ENCODE measurements at places on chromosomes 7 and 10.

DNA sequence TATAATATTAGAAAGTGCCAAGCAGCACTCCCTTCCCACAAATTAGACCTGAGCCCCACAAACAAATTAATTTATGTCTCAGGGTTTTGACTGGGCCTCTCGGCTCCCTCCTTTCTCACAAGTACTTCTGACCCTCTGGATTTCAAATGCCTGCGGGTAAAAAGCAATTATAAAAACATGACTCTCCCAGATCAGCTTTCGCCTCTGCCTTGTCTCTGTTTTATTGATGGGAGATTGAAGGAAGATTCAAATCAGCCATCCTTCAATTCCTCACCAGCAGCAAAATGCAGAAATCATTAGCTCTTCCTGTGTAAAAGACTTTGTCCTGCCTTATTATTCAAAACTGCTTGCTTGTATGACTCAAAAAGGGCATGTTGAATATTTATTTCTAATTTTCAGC lies 453.7 kb upstream of the MKI67 start:
- DNase-seq: no peak

- DNase-seq: no peak
These were observed 48.8 kb downstream of the ARHGAP22 start for GRCh38 chr10:48556065-48556464.

- DNase-seq: no peak
These were observed at the start of gene CLEC2L for GRCh38 chr7:139523199-139523941. CLEC2L (plus strand) TSS chr7:139523685; CDS start chr7:139523928, 243 bp downstream.

DNA sequence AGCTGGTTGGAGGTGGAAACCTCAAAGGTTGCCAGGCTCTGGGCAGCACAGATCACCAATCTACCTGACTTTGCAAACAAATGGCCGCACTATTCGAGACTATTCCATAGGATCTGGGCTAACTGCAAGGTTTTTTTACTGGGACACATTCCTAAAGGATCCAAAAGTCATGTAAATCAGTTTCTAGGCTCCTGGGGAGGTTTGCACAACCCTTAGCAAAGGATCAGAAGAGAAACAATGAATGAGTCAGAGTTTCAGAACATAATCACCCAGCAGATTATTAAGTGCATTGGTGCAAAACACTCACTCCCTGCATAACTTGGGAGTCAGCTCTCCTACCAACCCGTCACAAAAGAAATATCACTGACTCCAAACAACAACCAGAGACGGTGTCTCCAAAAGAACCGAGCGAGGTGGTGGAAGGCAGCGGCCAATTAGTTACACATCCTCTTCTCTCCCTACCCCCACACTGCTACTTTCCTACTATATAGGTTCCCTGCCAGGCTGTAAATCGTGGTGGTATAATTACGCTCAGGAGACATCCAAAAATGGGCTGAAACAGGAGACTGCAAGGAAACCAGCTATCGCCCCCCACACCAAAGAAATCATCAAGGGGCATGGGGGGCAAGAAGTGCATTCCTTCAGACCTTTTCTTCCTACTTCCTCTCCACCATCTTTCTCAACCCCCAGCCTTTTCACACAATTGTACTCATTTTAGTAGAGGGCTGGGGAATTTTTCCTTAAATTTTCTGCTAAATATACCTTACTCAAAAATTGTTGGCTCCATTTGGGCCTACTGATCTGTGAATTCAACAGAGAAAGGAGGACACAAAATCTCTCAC lies 3.2 kb downstream of the UBE2H start:
- DNase-seq: no peak

GRCh38 chr7:103025341-103025740 lies 49.3 kb downstream of the FBXL13 start:
- DNase-seq: no peak

GRCh38 chr10:90321132-90321816 lies 536.6 kb downstream of the HTR7 start:
- no peak for DNase-seq

DNA sequence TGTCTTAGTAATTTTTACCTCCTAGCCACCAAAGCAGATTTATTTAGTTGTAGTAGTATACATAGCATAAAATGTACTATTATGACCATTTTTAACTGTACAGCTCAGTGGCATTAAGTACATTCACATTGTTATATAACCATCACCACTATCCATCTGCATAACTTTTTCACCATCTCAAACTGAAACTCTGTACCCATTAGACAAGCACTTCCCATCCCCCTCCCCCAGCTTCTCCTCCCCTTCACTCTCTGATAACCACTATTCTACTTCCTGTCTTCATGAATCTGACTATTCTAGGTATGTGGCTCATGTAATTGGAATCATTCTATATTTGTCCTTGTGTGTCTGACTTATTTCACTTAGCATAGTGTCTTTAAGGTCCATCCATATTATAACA lies 71.9 kb downstream of the MRPL32 start:
- DNase-seq: no peak

GRCh38 chr10:126111516-126111915 lies 215.2 kb downstream of the FANK1 start:
- no peak for DNase-seq

GRCh38 chr10:93760490-93760889 lies 2.8 kb downstream of the LGI1 start:
- no peak for DNase-seq

GRCh38 chr7:25014756-25015155 lies 34.8 kb upstream of the OSBPL3 start:
- no peak for DNase-seq

Measured in NCI-H510A (cell line).